ENCODE measurements at places on chromosomes 12 and 14. TPM values are rescaled to one million over a fixed set of nuclear protein-coding genes. Genes with fewer than 3 reads are reported as not detected.

Gene TMEM121
- total RNA-seq = 34.6 TPM

Gene FERMT2
- 101 TPM for total RNA-seq

Gene TSPAN11
- total RNA-seq = 5.2 TPM

Gene SYNDIG1L
- total RNA-seq = not detected

Gene GPN3
- total RNA-seq = 5.6 TPM

Gene EMP1
- total RNA-seq = 588 TPM

Gene FOXN4
- not detected for total RNA-seq

Gene FOXG1
- not detected for total RNA-seq

Gene KRT83
- total RNA-seq = not detected

Gene IFI27L1
- not detected for total RNA-seq

Gene E2F7
- not detected for total RNA-seq

Gene ABCD2
- under 0.01 TPM for total RNA-seq

Gene VRTN
- not detected for total RNA-seq

Gene AICDA
- total RNA-seq = not detected

Gene GPR137C
- not detected for total RNA-seq

Gene RTL1
- total RNA-seq = not detected

Gene RHOF
- total RNA-seq = 1.9 TPM

Gene FAM186B
- not detected for total RNA-seq

Gene DAO
- total RNA-seq = not detected

Gene ZNF891
- 2.0 TPM for total RNA-seq

Gene RILPL1
- 1.5 TPM for total RNA-seq

Gene CCDC177
- total RNA-seq = not detected

Gene EXOC3L4
- not detected for total RNA-seq

Gene SLC41A2
- total RNA-seq = 15.6 TPM

Gene PRH2
- total RNA-seq = not detected

Gene FSCB
- total RNA-seq = not detected

Gene SOX5
- total RNA-seq = 18.2 TPM

Gene ACADS
- total RNA-seq = 58.5 TPM

Gene SYCP3
- total RNA-seq = not detected

Gene ACRBP
- total RNA-seq = 10.6 TPM

Measured in ascending aorta (tissue), 2 donors.